CD4-positive, alpha-beta T cell treated with Interleukin-15 for 1 hour (primary cell): ENCODE measurements at places on chromosomes 12 and 14.

DNA sequence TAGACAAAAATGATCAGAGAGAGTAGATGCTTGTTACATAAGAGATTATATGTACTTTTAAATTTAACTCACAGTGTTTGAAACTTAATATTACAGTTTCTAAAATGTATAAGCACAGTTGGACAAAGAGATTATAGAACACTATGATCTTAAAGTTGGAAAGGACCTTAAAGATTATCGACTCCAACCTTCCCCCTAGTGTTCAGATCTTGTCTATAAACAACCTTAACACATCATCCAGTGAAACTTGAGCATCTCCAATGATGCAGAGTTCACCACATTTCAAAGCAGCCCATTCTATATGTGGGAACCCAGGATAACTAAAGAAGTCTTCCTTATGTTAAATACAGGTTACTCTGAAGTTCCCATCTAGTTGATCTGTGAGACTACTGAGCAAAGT, 480.8 kb downstream of the RMST start:
- DNase-seq = no peak

DNA sequence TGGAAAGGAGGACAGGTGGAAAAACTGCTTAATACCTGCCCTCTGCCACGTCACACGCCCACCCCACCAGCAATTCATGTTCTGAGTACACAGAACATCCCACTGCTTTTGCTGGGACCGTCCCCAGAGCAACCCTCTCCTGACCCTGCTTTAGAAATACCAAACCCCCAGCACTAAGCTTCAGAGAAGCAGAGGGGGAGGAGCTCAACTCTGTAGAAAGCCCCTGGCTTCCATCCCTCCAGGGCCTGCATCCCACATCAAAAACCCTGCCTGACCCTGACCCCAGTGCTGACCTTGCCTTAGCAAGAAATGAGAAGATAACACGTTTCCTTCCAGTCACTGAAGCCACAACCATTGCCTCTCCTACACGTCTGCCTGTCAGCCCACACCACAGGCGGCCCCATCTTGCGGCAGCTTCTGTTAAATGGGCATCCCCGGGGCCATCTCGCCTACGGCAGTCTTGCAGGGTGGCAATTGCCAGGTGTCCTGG, 19.7 kb downstream of the VDR start:
- DNase-seq = no peak

DNA sequence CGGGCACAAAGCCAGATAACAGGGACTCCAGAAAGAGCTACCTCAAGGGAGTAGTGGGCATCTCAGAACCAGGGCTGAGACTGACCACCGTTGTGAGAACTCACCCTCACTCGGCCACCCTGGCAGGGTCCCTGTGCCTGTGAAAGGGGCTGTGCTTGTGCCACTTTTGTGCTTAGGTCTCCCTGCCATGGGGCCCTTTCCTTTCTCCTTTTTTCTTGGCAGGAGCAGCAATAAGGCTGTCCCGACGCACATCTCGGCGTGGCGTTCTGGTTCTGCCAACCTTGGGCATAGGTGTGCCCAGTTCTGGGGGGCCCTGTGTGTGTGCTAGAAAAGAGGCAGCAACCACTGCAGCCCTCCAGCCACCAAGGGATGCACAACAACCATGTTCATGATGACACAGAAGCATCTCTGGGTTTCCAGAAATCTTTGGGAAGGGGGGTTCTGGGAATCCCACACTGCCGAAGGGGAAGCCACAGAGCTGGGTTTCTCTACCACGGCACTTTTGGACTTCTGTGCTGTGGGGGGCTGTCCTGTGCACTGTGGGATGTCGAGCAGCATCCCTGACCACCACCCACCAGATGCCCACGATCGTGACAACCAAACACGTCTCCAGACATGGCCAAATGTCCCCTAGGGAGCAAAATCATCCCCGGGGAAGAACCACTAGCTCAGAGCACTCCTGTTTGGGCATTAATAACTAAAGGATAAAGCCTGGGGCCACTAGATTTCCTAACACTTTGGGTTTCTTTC, 13.1 kb upstream of the TMEM119 start:
- DNase-seq = no peak

GRCh38 chr12:52698651-52699340, 4.5 kb downstream of the KRT77 start:
- DNase-seq = no peak

DNA sequence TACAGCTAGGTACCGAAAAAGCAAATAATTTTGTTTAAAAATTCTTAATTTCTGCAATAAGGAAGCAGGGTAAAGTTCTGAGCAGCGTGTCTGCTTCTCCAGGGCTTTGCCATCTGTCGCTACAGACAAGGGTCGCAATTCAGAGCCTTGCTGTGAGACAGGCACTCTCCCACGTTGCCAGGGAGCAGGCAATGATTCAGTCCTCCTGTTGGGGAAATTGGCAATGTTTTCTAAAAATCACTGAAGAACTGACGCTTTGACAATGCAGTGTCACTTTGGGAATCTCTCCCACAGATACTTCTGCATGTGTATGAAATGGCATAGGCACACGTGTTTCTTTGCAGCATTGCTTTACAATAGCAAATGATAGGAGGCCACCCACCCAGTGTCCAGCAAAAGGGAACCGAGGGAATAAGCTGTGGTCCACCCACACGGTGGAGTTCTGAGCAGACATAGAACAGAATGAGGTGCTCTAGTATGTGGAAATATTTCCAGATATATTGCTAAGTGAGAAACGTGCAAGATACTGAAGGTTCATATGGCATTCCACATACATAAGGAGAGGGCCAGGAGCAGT, 16.0 kb upstream of the HIP1R start:
- no peak for DNase-seq

- no peak for DNase-seq
Observed at GRCh38 chr14:52563120-52563519, 10.5 kb downstream of the GPR137C start.

- DNase-seq = no peak
Observed at GRCh38 chr12:114933428-114934160, 249.6 kb upstream of the TBX3 start.

GRCh38 chr14:33118668-33119067, 180.0 kb downstream of the NPAS3 start:
- no peak for DNase-seq

DNA sequence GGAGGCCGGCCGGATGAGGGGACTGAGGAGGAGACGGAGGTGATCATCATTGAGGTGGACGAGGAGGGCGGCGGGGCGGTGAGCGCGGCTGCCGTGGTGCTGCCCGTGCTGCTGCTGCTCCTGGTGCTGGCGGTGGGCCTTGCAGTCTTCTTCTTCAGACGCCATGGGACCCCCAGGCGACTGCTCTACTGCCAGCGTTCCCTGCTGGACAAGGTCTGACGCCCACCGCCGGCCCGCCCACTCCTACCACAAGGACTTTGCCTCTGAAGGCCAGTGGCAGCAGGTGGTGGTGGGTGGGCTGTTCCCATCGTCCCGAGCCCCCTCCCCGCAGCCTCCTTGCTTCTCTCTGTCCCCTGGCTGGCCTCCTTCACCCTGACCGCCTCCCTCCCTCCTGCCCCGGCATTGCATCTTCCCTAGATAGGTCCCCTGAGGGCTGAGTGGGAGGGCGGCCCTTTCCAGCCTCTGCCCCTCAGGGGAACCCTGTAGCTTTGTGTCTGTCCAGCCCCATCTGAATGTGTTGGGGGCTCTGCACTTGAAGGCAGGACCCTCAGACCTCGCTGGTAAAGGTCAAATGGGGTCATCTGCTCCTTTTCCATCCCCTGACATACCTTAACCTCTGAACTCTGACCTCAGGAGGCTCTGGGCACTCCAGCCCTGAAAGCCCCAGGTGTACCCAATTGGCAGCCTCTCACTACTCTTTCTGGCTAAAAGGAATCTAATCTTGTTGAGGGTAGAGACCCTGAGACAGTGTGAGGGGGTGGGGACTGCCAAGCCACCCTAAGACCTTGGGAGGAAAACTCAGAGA, 9.6 kb downstream of the MMP14 start:
- no peak for DNase-seq

DNA sequence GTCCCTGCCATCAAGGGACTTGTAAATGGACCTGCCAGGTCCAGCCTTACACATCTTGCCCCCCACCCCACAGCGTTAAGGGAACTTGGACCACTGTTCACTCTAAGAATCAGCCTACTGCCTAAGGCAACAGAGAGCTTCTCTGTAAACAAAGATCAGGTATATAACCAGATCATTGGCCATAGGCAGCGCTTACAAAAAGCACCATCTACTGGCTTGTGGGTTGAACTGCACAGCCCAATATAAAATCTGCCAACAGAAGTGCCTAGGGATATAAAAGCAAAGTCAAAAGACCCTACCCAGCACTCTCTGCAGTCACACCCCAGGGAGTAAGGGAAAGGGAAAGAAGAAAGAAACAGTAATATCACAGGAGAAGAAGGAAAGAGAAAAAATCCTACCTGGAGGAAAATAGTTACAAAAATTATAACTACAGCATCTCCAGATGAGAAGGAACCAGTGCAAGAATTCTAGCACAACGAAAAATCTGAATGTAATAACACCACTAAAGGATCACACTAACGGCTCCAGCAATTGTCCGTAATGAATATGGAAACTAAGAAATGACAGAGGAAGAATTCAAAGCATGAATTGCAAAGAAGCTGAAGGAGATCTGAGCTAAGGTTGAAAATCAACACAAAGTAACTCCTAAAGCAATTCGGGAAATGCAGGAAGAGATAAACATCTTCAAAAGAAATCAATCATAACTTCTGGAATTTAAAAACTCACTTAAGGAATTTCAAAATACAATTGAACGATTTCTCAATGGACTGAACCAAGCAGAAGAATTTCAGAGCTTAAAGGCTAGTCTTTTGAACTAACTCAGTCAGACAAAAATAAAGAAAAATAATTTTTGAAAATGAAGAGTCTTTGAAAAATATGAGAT, 95.2 kb upstream of the PCED1B start:
- DNase-seq = peak; percentile 32

- no peak for DNase-seq
Observed at GRCh38 chr14:27061299-27061698, 463.5 kb upstream of the NOVA1 start.

DNA sequence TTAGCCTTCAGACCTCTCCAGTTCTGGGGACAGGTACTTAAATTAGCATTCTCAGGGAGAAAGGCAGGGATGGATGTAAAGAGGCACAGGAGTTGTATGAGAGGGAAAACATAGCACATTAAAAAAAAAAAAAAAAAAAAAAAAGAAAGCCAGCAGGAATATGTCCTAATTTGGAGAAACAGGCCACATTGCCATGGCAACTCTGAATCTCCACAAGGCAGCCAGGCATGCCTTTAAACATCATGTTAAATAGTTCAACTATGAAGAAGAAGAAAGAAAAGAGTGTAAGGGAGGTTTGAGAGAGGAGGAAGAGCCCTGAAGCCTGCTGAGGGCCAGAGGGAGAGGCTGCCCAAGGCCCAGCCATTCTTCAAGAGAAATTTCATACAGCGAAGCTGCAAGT, 145.8 kb downstream of the GRIN2B start:
- DNase-seq = no peak

DNA sequence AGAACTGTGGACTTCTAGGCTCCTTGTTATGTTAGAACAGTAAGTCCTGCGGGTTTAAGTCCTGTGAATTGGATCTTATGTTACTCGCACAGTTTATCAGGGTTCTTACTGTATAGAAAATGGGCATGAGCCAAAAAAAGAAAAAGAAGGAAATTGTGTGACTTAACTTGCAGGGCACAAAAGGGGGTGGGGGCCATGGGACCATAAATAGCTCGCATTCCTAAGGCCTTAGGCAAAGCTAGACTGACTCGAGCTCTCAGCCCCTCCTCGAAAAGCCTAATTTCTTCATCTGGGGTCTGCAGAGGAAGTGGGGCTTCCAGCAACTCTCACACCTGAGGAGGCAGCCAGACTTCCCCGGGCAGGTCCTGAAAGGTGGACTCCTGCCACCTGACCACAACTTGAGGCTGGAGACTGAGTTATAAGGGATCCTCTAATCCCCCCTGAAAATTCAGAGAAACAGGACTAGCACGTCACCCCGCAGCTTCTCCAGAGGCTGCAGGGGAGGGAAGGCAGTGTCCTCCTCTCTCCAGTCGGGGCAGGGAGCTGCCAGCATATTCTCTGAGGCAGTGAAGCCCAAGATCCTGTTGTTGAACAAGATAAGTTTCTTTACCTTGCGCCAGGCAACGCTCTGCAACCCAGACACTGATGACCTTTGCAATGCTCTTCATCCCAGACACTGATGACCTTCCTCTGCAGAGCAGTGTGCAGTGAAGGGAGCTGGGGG, 280.5 kb downstream of the PCNX1 start:
- no peak for DNase-seq

GRCh38 chr12:4242595-4242994, 31.0 kb upstream of the CCND2 start:
- DNase-seq = no peak

DNA sequence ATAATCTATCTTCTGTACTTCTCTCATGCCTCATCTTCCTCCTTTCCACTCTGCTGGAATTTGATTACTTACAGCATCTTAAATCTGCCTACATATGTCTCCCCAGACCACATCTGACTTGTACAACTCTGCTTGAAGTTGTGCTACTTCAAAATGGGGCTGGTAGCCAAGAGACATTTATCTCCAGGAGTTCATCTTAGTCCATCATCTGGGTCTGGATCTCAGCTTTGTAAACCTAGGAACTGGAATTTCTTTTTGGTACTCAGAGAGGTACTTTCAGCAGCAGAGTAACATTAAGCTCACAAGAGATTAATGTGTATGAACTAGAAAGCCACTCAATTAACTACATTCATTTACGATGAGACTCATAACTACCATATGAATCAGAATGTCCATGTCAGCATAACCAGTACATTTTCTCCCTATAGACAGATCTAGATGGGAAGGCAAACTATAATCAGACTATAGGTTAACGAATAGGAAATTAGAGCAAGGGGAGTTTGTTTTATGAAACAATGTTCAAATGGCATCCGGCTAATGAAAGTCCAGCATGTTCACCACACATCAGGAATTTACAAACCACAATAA, 178.8 kb downstream of the CEP128 start:
- no peak for DNase-seq

GRCh38 chr12:111428728-111429175, 23.0 kb downstream of the SH2B3 start:
- peak; percentile 61 for DNase-seq

DNA sequence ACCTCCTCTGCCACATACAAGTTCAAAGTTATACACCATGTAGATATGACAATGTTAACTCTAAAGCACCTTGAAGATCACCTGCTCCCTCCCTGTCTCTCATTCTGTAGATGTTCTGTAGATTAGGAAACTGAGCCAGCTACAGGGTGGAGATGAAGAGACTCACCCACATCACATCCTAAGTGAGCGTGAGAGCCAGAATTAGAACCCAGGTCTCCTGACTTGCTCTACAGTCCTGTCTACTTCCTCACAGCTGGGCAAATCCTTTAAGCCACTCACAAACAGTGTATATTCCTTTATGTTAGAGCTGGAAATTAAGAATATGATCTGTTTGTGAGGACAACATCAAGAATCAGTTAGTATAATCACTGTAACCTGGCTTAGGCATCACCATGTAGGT, 1.8 kb downstream of the APPL2 start:
- DNase-seq = no peak

GRCh38 chr12:6540181-6540877, 6.0 kb downstream of the GAPDH start:
- no peak for DNase-seq

GRCh38 chr14:73943083-73943482, 6.8 kb downstream of the FAM161B start:
- DNase-seq = peak; percentile 38
